ENCODE measurements at places on chromosomes 16 and 17. TPM values are rescaled to one million over a fixed set of nuclear protein-coding genes. Genes with fewer than 3 reads are reported as not detected.

DNA sequence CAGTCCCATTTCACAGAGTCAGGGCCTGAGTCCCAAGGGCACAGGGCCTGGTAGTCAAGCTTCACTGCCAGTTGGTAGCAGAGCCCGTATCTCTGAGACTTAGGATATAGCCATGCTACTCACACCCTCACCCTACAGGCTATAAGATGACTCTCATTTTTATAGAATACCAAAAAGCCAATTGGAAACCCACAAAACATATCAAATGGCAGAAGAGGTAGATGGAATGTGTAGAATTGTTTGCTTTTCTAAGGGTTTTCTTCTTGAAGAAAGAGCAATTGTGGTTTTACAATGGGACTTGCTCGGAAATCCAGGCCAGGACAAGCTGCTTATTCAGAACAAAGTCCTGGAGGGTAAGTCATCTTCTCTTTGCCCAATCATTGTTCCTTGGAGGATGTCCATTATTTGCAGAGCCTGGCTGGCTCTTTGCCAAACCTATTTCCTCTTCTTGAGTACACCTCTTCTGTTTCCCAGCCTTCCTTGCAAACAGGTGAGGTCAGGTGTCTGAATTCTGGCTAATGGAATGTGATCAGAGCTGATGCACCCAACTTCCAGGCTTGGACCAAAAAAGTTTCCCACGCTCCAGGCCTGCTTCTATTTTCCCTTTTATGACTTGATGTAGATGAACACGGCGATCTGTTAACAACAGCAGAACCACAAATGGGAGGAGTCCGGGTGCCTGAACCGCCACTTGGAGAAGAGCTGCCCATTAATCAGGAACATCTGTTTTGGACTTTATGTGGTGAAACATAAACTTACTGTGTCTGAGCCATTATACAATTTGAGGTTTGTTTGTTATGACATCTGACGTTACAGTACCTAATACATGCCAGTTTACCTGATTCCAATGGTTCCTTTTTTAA is 16.9 kb upstream of the CCL22 start:
- no peak for DNase-seq

The ADAM11 gene
- total RNA-seq: 1.5 TPM

DNA sequence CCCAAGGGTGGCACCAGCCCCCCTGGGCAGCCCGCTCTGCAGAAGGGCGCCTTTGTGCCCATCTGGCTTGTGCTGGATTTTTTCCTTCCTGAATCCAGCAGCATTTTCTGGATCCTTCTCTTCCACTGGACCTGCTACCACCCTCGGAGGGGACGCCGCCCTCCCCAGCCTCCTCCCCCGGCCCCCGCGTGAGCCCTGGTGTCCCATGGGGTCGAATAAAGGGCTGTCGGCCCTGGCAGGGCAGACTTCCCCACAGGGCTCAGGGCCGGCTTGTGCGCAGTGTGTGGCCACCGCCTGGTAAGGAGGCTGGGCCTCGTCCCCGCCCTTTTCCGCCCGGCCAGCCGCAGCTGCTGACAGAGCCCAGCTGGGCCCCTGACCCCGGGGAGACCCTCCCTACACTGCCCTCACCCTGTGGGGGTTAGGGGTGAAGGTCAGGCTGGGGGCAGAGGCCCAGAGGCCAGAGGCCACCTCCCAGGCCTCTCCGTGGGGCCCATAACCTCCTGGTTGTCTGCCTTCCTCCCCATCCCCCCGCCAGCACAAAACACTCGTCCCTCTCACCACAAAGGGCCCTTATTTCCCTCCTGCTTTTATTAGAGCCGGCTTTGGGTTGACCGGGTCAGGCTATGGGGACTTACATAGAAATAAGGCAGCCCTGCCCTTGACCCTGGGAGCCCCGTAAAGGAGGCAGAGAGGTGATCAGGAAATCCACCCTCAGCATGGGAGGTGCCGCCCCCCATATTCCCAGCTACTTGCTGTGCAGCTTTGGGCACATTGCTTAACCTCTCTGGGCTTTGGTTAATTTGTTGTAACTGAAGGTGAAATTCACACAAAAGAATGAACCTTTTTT is 179.3 kb upstream of the CIBAR2 start:
- no peak for DNase-seq

GRCh38 chr17:8868529-8868951 is 1.1 kb upstream of the PIK3R6 start:
- no peak for DNase-seq

The KRTAP4-9 gene
- total RNA-seq: not detected

DNA sequence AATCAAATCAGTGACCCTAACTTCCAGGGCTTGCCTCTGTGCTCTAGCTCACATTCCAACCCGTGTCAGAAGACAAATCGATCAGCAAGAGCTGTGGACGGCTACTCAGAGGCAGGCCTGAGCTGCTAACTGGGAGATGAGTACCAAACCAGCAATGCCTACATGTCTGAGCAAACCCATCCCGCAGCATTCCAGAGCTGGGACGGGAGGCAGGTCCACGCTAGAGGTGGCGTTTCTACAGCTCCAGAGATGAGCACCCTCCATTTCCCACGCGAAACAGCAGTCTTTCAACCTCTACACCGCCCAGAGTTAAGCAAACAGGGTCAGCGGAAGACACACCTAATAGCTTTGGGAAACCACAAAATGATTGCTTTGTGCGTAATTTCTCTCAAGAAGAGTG is 6.5 kb downstream of the NXN start:
- no peak for DNase-seq

The TMEM98 gene
- total RNA-seq: 87.8 TPM

GRCh38 chr17:21286066-21286770 is 1.7 kb downstream of the MAP2K3 start:
- DNase-seq: peak; percentile 94

- DNase-seq: peak; percentile 76
Measured at GRCh38 chr16:65070831-65071432, 50.9 kb downstream of the CDH11 start.

DNA sequence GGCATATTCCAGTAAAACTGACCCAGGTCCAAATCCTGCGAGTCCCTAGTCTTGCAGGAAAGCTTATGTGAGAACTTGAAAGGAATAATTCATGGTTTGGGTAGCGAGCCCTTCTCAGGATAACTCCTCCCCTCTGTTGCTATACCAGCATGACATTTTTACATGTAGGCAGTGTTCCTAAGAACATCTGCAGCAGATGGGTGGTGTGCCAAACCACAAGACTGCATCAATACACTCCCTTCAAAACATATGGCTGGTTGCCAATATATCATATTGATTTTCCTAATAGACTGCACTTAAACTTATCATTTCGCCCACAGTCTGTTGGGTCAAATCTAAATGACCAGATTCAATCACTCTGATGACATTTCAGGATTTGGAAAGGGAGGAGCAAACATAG is 19.9 kb downstream of the PSME3IP1 start:
- DNase-seq: no peak

DNA sequence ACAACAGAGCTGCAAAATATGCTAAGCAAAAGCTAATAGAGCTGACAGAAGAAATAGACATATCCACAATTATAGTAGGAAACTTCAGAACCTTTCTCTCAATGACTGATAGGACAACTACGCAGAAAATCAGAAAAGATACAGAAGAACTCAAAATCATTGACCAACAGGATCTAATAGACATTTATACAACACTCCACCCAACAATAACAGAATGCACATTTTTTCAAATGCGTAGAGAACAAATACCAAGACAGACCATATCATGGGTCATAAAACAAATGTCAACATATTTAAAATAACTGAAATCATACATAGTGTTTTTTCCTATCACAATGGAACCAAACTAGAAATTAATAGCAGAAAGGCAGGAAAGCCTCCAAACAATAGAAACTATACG is 237.4 kb downstream of the C16orf78 start:
- no peak for DNase-seq

The CCL15 gene
- 1.4 TPM for total RNA-seq

The MGAT5B gene
- 0.59 TPM for total RNA-seq

The PRDM7 gene
- total RNA-seq: not detected

GRCh38 chr16:9159839-9160550 is 68.6 kb downstream of the HAPSTR1 start:
- peak; percentile 16 for DNase-seq

- DNase-seq: no peak
Measured at GRCh38 chr17:59533694-59534093, 31.7 kb upstream of the DHX40 start.

DNA sequence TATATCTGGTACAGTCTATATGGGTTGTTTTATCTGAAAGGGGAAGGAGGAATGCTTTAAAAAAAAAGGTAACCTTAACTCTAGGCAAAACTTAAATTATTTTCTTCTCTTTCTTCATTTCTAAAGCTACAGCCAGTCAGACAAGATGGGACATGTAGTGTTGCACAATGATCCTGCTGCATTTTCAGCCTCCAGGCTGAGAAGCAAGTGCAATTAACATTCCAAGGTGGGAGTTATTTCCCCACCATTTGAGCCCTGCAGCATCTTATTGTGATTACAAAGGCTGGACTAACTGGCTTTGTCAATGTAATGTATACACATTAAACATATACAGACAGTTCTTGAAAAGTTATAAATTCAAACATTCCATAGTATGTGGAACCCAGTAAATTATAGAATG is 22.6 kb upstream of the NF1 start:
- no peak for DNase-seq

DNA sequence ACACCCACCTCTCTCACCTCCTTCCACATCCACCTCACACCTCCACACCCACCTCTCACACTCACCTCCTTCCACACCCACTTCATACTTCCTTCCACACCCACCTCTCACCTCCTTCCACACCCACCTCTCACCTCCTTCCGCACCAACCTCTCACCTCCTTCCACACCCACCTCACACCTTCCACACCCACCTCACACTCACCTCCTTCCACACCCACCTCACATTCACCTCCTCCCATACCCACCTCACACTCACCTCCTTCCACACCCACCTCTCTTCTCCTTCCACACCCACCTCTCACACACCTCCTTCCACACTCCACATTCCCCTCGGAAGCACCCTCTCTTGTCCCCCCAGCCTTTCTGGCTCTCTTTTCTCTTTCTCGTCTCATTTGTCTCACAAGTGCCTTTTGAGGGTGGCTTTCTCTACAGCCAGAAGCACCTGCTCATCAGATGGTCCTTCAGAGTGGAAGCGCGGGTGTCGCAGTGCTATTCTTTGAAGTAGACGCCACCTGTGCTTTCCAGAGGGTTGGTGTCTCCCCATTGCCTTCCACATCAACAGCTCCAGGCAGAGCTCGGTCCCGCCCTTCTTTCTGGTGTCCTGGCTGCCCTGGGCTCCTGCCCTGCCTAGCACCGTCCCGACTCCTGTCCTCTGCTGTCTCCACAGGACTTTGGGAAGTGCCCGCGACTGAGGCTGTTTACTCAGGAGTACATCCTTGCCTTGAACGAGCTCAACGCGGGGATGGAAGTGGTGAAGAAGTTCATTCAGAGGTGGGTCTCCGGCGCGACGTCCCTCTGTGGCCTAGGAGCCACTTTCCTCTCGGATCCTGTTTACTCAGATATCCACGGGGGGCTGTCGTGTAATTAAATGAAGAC is 109.4 kb upstream of the PLCG2 start:
- DNase-seq: no peak

- no peak for DNase-seq
Measured at GRCh38 chr16:74034862-74035261, 261.8 kb upstream of the PSMD7 start.

GRCh38 chr17:38605411-38605840 is 326 bp downstream of the SRCIN1 start:
- DNase-seq: no peak

DNA sequence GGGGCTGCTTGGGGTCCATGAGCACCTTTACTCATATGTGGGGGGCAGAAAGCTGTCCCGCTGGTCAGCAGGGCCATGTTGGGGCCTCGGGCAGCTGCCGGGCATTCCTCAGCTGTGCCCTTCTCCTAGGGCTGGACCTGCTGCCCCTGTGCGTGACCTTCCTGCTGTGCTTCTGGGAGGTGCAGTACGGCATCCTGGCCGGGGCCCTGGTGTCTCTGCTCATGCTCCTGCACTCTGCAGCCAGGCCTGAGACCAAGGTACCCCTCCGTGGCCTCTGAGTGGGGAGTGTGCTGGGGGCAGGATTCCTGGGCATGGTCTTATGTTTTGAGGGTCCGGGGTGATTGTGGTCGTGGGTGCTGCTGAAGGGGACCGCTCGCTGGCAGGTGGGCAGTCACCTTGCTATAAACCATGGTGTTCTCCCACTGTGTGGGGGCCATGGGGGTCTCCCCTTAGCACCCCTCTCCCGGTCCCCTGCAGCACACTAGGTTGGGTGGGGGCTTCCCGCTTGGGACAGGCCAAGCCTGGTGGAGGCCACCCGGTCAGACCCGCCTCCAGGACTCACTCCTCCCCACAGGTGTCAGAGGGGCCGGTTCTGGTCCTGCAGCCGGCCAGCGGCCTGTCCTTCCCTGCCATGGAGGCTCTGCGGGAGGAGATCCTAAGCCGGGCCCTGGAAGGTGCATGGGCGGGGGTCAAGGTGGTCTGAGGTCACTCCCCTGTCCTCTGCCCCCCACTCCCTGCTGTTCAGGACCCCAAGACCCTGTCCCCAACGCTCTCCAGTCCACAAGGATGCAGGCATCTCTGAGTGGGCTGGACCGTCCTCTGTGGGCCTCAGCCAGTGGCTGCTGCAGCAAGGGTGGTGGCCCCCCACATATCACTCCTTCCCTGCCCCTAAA is 12.4 kb upstream of the RNF213 start:
- no peak for DNase-seq

- DNase-seq: no peak
Measured at GRCh38 chr17:1111599-1112443, 68.0 kb downstream of the ABR start.

DNA sequence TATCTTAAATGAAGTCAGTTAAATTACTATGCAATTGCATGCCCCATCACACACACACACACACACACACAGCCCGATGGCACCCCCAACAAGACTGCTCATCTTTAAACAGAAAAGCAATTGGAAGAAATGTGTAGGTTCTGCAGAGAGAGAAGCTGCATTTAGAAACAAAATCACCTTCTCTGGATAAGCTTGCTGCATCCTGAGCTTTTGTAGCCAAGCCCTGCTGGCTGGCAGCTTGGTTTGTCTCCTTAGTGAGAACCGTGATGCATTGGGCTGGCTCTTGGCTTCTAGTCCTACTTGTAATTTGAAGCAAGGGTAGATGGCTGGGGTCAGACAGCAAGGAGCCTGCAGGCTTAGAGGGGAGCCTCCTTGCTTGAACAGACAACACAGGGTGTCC is 153.8 kb downstream of the SOX9 start:
- no peak for DNase-seq

- DNase-seq: no peak
Measured at GRCh38 chr16:369866-370436, 387 bp downstream of the MRPL28 start.

GRCh38 chr16:4556112-4556511 is at the start of gene C16orf96:
C16orf96 (plus strand) TSS chr16:4556340; CDS start chr16:4556490, 150 bp downstream.
- DNase-seq: no peak

The SMIM5 gene
- 2.2 TPM for total RNA-seq

GRCh38 chr17:954431-955164 is 25.0 kb downstream of the NXN start:
- peak; percentile 53 for DNase-seq

- no peak for DNase-seq
Measured at GRCh38 chr17:80786470-80786869, 205.2 kb upstream of the CHMP6 start.

- peak; percentile 76 for DNase-seq
Measured at GRCh38 chr17:8163978-8164814, 1.4 kb upstream of the VAMP2 start.
